ENCODE measurements at places on chromosomes 2 and 18.

DNA sequence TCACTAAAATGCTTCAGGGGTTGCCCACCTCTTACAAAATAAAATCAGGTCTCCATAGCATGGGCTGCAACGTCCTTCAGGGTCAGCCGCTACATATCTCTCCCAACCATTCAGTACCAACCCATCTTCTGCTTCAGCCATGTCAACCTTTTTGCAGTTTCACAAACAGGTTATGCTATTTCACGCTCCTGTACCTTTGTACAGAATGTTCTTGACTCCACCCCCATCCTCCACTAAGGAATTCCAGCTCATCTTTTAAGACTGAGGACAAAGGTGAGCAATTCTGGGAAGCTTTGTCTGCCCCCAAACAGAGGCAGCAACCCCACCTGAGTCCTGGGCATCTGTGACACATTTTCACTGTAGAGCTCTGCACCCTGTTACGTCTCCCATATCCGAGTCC is 8.8 kb upstream of the EVA1A start:
- no peak for DNase-seq
- H3K27ac ChIP-seq: no peak overlapping the region
- no peak overlapping the region for H3K4me3 ChIP-seq
- no peaks in the 10 kb centered on the region for H3K27me3 ChIP-seq
- peaks cover 37% of the 10 kb centered on the region for H3K4me1 ChIP-seq

- peaks cover 6% of the 10 kb centered on the region for H3K4me1 ChIP-seq
- peak overlapping the region; percentile 60 for H3K27ac ChIP-seq
- peak; percentile 61 for DNase-seq
- no peaks in the 10 kb centered on the region for H3K27me3 ChIP-seq
- no peaks in the 10 kb centered on the region for H3K36me3 ChIP-seq
Measured at GRCh38 chr2:32805104-32806095, 141.4 kb upstream of the LTBP1 start.

DNA sequence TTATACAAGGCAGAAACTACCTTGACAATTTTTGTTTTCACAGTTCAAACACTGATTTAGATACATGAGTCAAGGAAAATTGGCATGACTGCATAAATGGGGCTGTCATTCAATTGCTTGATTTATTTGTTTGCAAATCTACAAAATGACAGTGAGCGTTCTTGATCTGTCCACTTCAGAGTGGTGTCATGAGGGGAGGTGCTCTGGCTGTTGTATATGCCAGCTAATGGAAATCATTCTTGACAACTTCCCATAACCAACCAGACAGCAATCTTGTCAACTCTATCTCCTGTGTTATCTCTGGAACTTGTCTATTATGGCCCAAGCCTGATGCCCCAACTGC is 120.6 kb upstream of the UGP2 start:
- no peaks in the 10 kb centered on the region for H3K36me3 ChIP-seq
- H3K27me3 ChIP-seq: no peaks in the 10 kb centered on the region
- H3K4me1 ChIP-seq: no peaks in the 10 kb centered on the region
- no peak overlapping the region for H3K4me3 ChIP-seq

- H3K27ac ChIP-seq: no peak overlapping the region
- DNase-seq: no peak
- H3K4me3 ChIP-seq: no peak overlapping the region
- no peaks in the 10 kb centered on the region for H3K36me3 ChIP-seq
- no peaks in the 10 kb centered on the region for H3K27me3 ChIP-seq
- peaks cover 18% of the 10 kb centered on the region for H3K4me1 ChIP-seq
Measured at GRCh38 chr2:112840068-112840445, 3.5 kb upstream of the IL1B start.

DNA sequence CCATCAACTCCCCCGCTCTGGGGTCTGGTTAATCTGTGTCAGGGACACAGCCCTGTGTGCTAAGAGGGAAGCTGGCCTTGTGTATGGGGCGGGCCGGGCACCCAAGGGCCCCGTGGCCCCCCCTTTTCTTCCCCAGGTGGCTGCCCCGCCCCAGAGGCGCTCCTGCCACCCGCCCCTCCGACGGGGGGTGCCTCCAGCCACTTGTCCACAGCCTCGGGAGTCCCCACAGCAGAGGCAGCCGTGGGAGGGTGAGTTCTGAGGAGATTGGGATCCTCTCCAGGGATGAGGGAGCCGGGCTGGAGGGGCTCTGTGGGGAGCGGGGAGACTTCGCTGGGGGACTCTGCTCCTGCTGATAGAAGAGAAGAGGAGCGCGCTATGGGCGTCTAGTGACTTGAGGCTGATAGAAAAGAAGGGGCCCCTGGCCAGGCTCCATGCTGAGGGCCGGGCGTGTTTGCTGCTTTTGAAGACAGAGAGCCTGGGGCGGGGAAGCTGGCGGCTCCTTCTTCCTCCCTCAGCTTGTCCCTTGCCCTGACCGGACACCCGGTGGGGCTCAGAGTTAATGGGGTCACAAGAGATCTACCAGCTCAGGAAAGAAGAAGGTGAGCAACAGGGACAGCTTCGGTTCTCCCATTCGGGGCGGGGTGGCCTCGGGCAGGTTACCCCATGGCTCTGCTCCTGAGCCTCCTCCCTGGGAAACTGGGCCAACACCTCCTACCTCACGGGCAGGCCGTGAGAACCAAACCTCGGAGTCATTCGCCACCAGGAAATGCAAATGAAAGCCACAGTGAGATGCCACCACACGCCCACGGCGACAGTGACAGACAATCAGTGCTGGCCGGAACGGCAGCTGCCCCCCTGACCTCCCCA is 89.4 kb upstream of the TAF1B start:
- DNase-seq: no peak
- H3K36me3 ChIP-seq: no peaks in the 10 kb centered on the region
- peaks cover 13% of the 10 kb centered on the region for H3K4me1 ChIP-seq
- H3K27ac ChIP-seq: no peak overlapping the region
- peaks cover 27% of the 10 kb centered on the region for H3K27me3 ChIP-seq
- H3K4me3 ChIP-seq: no peak overlapping the region

GRCh38 chr18:53948991-53949390 is 275.5 kb downstream of the MBD2 start:
- H3K27me3 ChIP-seq: no peaks in the 10 kb centered on the region
- H3K4me1 ChIP-seq: peaks cover 4% of the 10 kb centered on the region
- no peak overlapping the region for H3K4me3 ChIP-seq
- H3K27ac ChIP-seq: no peak overlapping the region

- no peak for DNase-seq
- H3K27me3 ChIP-seq: no peaks in the 10 kb centered on the region
- H3K36me3 ChIP-seq: no peaks in the 10 kb centered on the region
- peak overlapping the region; percentile 37 for H3K27ac ChIP-seq
- no peaks in the 10 kb centered on the region for H3K4me1 ChIP-seq
- H3K4me3 ChIP-seq: no peak overlapping the region
Measured at GRCh38 chr2:74488643-74489481, 6.0 kb downstream of the TTC31 start.
